ENCODE measurements at places on chromosomes 12 and 14.

DNA sequence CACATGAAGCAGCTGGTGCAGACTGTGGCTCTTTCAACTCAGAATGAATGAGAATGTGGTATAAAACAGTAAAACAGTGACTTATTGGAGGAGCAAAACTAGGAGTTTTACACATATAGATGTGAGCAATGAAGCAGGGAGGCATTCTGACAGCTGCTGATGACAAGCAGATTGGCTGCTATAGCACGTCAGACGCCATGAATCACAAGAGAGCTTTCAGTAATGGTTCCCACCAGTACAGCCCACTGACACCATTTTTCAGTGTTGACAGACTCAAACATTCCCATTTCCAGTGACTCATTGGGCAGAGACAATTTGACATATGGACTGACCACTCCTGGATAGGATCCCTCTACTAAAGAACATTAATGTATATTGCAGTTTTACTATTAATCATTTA, 24.6 kb upstream of the FSCB start:
- DNase-seq, result no peak

- DNase-seq, result no peak
Observed at GRCh38 chr14:65003394-65003793, 16.7 kb downstream of the FNTB start.

- DNase-seq, result no peak
Observed at GRCh38 chr14:76964695-76965094, 63.8 kb downstream of the IRF2BPL start.

DNA sequence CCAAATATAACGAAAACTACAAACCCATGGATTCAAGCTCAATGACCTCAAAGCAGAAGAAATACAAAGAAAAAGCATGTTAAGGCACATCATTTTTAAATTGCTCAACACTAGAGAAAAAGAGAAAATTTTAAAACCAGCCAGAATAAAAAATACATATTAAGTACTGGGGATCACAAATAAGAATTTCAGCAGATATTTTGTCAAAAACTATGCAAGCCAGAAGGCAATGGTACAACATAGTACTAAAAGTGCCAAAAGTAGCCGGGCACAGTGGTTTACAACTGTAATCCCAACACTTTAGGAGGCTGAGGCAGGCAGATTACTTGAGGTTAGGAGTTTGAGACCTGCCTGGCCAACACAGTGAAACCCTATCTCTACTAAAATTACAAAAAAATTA, 10.2 kb downstream of the SGPP1 start:
- no peak for DNase-seq

DNA sequence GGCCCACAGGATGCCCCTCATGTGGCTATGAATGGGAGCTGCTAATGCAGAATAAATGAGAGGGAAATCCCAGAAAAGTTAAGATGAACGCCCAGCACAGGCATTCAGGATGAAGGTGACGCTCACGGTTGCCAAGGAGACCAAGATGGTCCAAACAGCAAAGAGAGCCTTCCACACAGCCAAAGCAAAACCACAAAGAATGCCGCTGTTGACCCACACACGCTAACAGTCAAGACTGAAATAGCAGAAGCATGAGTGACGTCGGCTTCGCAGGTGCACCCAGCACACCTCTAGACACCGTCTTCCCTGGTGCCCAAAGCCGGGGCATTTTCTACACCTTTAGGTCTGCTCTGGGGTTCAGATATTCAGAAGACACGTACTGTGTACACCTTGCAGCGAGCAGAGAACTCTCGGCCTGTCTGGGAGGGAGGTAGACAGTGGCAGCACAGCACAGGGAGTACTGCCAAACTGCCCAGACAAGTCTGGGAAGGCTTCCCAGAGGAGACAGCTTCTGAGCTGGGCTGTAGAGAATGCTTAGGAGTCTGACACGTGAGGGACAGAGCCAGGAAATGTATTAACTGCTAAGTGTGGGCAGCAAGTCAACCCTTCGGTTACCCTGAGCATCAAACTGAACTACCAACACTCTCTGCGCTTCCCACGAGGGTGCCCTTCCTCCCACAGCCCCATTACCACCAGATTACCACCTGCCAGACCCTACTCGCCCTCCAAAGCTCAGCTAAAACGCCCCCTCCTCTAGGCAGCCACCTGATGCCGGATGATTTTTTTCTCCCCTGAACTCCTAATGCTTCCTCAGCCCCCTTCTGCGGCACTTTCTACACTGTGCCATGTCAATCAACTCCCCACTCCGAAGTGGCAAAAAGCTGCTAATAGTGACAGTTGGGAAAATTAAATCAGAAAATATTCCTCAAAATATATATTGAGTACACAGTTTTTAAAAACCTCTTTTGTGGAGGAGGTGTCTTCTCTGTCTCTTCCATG, 50.1 kb downstream of the CCDC88C start:
- DNase-seq, result peak; percentile 89

DNA sequence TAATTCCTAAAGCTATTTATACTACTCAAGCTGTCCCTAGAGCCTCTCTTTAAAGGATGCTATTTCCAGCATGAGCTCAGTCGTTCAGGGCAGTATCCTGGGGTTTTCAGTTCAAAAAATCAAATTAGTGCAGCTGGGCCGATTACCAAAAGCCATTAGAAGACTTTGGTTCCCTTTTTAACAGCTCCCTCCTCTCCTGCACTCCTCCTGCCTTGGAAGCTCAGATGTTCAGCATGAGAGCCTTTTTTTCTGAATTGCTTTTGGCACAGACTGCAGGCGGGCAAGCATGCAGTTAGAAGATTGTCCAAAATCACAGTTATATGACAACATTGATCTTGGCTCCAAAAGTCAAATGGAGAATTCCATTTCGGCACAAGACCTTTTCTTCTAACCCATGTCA, 179.6 kb downstream of the SLC35F4 start:
- no peak for DNase-seq

GRCh38 chr12:69354556-69355187, 4.9 kb upstream of the YEATS4 start:
- no peak for DNase-seq

DNA sequence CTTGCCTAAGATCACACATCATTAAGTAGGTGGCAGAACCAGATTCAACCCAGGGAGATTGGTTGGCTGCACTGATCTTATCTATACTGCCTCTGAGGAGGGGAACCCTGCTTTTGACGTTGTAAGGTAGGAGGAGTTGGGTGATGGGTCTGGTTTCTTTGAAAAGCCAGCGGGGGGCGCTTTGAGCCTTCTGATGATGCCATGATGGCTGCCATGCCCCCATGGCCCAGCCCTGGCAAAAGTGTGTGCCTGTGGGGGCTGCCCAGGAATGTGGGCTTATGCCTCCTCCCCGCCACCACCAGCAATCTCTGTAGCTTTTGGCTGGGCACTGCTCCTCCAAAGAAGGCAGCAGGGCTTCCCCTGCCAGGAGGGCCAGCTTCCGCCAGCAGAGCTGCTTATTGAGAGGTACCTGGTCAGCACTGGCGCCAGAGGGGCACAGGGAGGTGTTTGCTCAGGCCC, 224.3 kb downstream of the SLC41A2 start:
- peak; percentile 32 for DNase-seq
